ENCODE measurements at places on chromosomes 5 and 9. TPM values are rescaled to one million over a fixed set of nuclear protein-coding genes. Genes with fewer than 3 reads are reported as not detected.

OTP gene
- not detected for total RNA-seq

PDE6A gene
- total RNA-seq = not detected

PRR16 gene
- 4.7 TPM for total RNA-seq

NR5A1 gene
- total RNA-seq = not detected

SRA1 gene
- 15.1 TPM for total RNA-seq

SH3TC2 gene
- 5.7 TPM for total RNA-seq

SHISAL2B gene
- total RNA-seq = not detected

PGM5 gene
- 69.4 TPM for total RNA-seq

GFI1B gene
- 1.0 TPM for total RNA-seq

RGS3 gene
- total RNA-seq = 48.0 TPM

INSL4 gene
- not detected for total RNA-seq

CTNND2 gene
- total RNA-seq = 0.52 TPM

RRAGA gene
- 56.4 TPM for total RNA-seq

GRAMD2B gene
- total RNA-seq = 8.9 TPM

LSM11 gene
- 8.9 TPM for total RNA-seq

TEX10 gene
- total RNA-seq = 29.2 TPM

C9orf153 gene
- total RNA-seq = 1.6 TPM

PAPPA gene
- 0.52 TPM for total RNA-seq

TUSC1 gene
- 9.9 TPM for total RNA-seq

ADRB2 gene
- total RNA-seq = 3.1 TPM

TLX3 gene
- not detected for total RNA-seq

CD14 gene
- total RNA-seq = 39.7 TPM

BTNL8 gene
- not detected for total RNA-seq

B4GALT1 gene
- total RNA-seq = 14.1 TPM

CDKN2A gene
- total RNA-seq = not detected

CBY3 gene
- not detected for total RNA-seq

BTNL9 gene
- total RNA-seq = 9.9 TPM

NOXA1 gene
- total RNA-seq = 0.52 TPM

FGF1 gene
- total RNA-seq = 2.6 TPM

PFN3 gene
- total RNA-seq = not detected

NR2F1-AS1 gene
- 5.2 TPM for total RNA-seq

CAMK2A gene
- total RNA-seq = 45.9 TPM

PCDHGB5 gene
- total RNA-seq = 3.7 TPM

ANXA2R gene
- total RNA-seq = 1.6 TPM

OR13C3 gene
- total RNA-seq = not detected

CCL28 gene
- 0.52 TPM for total RNA-seq

SPATA31C1 gene
- total RNA-seq = not detected

Data from skeletal muscle tissue (tissue), 5 donors.